ENCODE measurements at places on chromosomes 2 and 18.

DNA sequence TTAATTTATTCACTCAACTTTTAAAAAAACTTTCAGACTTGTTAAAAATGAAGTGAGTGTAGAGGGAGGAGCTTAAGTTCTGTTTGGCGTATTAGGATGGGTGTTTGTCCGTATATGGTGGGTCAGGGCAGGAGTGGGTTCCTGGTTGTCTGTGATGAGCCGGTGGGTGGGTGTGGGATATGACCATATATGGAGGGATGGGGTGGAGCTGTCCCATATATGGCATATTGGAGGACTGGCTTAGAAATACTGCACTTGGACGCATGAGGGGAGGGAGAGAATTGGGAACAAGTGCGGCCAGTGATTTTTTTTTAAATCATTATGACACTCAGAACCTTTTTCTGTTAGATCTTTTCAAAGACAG is 1.5 kb downstream of the KDM3A start:
- peak; percentile 57 for DNase-seq

DNA sequence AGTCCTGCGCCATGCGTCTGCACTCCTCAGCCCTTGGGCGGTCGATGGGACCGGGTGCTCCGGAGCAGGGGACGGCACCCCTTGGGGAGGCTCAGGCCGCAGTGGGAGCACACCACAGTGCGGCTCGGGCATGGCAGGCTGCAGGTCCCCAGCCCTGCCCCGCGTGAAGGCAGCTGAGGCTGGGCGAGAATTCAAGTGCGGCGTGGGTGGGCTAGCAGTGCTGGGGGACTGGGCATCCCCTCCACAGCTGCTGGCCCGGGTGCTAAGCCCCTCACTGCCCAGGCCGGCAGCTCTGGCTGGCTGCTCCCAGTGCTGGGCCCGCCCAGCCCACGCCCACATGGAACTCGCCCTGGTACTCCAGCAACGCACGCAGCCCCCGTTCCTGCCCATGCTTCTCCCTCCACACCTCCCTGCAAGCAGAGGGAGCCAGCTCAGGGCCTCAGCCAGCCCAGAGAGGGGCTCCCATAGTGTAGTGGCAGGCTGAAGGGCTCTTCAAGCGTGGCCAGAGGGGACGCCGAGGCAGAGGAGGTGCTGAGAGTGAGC is 198.3 kb upstream of the CNTNAP5 start:
- DNase-seq, result no peak

DNA sequence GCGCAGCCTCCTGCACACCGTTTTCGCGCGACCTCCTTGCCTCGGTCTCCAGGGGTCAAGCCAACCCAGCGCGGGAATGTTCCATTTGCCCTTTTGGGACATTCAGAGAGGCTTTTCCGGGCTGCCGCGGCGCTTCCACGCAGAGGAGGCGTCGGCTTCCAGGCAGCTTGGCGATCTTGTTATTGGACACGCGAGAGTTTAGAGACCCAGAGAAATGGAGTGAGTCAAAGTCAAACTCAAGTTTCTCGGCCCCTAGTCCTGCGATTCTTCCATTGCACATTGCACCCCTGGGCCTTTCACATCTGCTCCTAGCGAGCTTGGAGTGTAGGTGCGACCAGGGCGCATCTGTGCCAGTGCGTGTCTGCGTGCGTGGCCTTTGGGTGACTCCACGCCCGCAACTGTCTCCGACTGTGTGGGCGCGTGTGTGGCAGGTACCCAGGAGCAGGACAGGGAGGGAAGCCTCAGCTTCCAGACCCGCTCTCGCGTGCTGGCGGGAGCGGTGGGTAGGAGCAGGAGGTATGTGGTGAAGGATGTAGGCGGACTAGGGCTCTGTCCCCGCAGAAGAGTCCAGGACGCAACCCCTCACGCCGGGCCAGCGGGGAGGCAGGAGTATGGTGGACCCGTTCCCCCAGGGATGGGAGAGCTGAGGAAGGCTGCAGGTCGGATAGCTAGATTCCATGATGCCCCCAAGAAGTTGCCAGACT is 13.5 kb downstream of the SIX3 start:
- no peak for DNase-seq

DNA sequence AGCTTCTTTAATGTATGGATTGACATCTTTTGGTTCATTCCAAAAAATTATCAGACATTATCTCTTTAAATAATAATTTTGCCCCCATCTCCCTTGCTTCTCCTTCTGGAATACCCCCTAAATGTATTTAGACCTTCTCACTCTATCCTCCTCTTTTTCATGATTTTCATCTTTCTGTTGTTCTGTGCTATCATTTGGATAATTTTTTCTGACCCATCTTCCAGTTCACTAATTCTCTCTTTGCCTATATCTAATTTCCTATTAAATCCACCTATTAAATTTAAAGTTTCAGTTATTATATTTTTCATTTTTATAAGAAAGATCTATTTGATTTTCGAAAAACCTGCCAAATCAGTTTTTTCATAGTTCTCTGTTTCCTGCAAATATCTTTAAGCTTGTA is 67.8 kb upstream of the ODC1 start:
- no peak for DNase-seq

DNA sequence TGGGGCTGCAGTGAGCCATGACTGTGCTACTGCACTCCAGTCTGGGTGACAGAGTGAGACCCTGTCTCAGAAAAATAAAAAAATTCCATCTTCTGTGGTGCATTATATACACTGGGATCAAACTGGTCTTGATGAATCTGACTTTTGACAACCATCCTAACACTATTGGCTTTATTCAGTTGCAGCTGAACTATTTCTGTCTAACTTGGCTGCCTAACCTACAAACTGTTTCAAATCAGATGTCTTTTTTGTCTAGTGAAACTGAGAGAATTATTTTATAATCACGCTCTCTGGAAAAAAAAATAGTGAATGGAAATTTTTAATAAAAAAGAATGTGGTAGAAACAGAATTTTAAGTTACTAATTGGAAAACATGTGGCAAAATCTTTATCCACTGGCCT is 15.0 kb downstream of the CTLA4 start:
- no peak for DNase-seq

GRCh38 chr18:80074697-80075096 is 34.4 kb upstream of the ADNP2 start:
- DNase-seq, result no peak

DNA sequence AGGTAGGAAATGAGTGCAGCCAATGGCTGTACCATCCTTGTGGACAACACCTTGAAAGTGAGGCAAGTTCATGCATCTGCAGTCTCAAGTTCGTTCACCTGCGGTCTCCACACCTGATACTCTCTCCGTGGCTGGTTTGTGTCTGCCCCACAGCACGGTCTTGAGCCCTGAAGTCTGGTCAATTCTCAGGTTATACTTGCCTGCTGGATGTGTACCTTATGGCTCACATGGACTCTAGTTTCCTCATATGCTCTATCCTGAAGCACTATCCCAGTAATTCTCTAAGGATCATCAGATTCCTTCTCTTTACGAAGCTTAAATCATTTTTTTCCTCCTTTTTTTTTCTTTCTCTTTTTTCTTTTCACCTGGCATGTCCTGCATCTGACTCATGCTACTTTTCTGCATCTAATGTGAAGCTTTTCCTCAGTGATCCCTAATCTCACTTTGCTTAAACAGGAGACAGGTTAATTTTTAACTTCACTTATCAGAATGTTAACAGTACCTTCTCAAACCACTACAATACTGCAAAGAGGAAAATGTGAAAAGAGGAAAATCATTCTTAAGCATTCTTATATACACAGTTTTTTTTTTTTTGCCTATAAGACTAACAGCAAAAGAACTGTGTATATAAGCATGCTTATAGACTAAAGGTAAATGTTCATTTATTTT is 511.2 kb downstream of the SOX11 start:
- no peak for DNase-seq

DNA sequence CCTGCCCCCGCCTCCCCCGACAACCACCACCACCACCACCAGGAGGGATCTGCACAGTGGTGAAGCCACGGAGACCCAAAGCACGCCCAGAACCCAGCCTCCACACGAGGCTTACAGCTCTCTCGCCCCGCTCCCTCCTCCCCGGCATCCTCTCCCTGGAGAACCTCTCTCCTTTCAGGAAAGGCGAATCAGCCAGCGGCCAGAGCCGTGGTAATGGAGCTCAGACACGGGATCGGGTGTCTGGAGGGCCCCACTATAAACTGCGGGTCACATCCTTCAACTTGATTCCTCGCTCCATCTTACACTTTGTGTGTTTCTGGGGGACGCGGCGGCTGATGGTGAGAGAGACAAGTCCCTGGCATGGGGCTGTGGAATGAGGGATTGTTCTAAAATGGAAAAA is 271.5 kb upstream of the SIX2 start:
- DNase-seq, result no peak

DNA sequence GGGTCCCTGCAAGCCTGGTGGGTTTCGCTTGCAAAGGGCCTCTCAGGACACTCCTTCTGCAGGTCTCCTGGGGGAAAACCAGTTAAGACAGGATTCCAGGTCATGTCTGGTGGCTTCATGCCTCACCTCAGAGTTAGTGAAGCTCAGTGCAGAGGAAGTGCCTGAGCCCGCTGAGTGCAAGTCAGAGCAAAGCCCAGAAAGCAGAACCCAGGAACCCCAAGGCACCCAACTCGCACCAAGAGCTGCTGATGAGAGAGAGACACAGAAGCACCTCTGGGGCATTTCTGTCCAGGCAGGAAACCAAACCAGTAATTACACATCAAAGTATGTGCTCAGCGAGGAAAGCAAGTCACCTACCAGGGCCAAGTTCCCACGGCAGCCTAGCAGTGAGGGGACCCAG is 78.4 kb downstream of the ARHGEF4 start:
- DNase-seq, result no peak

DNA sequence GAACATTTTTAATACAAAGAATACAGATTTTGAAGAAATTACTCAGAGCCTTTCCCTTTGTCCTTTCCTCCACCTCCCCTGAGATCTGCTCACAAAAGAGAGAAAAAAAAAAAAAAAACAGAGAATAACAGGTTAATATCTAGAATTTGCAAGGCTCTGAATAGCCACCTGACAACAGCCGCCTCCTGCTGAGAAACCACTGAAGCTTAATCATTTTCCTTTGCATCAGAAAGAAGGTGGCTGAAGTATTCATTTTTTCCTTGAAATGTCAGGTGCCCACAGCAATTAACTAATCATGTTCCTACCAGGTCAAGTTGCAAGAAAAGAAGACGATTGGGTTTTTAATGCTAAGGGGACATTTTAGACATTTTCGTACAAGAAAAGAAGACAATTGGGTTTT is 21.2 kb downstream of the CNTNAP5 start:
- DNase-seq, result no peak

DNA sequence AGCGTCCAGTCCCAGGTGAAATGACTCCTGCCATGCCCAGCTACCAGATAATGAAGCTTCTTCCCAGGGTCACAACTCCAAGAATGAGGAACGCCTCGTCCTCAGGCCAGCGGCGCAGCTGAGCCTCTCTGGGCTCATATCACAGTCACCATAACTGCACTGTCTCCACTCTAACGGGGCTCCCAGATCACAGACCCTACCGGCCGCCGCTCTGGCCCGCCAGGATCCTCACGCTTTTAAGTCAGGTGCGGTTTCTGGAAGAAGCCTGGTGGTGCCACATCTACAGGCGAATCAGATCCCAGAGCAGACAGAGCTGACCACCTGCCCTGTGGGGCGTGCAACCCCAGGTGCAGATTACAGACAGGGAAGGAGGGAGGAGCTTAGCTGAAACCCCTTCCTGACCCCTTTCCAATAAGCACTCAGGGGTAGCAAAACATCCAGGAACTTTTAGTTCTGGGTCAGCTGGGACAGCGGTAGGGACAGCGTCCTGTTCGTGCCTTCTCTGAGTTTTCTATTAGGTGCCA is 3.7 kb upstream of the ACKR3 start:
- DNase-seq, result no peak

DNA sequence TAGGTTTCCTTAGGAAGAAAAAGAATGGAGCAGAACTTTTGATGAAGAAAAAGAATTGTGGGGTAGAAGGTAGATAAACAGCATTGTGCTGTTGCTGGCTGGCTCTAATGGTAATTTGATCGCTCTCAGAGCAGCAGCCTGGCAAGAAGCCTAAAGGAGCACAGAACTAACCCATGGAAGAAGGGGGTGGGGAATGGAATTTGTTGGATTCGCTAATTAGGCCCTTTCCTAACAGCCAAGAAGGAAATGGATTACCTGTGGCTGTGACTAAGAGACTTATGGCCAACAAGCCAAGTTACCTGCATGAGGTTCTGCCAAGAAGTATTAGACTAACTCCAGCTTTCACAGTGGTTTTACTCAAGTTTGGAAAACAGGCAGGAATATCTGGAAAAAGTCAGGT is 210.6 kb downstream of the IKZF2 start:
- DNase-seq, result no peak

DNA sequence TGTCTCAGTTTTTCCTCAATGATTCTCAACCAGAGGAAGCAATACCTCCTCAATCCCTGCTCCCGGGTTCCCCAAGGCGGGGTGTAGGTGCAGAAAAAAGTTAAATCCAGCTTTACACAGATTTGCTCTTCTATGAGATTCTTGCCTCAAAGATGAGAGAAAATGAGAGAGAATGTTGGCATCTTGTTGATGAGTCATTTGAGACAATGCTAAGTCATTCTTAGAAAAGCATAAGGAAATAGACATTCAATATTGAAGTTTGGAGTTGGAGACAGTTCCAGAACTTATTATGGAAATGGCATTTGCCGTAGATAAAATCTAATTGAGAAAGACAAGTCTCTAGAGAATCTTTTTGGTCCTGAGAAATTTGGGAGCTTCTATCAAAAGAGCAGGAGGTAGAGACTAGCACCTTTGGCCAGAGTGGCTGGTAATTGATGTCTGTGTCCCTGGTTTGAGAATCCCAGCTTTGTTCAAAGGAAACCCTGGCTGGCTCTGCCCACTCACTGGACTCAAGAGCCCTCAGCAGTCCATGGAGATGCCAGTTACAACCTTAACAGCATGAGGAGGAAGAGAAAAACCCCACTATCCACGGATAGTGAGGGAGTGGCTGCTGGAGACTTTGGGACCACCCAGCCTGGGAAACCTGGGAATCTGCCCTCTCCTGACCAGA is 181.2 kb downstream of the FAM124B start:
- no peak for DNase-seq
